ENCODE measurements at places on chromosomes 5 and 9.

- DNase-seq: no peak
These were observed 377.6 kb downstream of the DNAH5 start for GRCh38 chr5:13566871-13567339.

DNA sequence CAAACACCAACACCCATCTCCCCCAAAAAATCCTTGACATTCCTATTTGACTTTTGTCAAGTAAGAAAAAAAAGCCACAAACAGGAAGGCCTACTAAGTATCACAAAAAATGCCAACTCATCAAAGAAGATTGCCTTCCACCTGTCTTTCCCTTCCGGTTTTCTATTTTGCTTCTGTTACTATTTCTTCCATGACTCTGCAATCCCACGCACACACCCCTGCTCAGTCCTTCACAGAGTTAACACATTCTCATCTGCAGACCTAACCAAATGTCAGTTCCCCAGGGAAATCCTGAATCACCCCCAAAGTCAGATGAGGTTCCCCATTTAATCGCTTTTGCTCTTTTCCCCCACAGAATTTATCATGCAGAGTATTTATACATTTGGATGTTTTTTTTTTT is 15.1 kb downstream of the LPAR1 start:
- DNase-seq: no peak

- DNase-seq: peak; percentile 55
These were observed 251.4 kb upstream of the IL12B start for GRCh38 chr5:159581502-159582249.

DNA sequence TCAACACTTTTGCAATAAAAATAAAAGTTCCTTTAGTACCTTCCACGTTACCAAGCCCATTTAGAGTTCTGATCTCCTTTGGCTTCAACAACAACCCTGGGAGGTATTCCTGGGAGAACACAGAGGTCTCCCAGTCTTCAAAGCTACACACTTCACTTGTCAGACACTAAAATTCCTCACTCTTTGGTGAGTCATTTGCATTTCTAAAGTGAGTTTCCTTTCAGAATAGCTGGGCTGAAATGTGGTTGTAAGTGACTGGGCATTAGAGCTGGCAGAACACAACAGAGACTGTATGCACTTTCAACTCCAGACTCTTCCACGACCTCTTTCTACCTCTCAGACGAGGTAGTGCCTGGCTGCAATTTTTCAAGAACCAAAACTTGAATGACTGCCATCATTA is 11.5 kb upstream of the F2RL1 start:
- DNase-seq: no peak

DNA sequence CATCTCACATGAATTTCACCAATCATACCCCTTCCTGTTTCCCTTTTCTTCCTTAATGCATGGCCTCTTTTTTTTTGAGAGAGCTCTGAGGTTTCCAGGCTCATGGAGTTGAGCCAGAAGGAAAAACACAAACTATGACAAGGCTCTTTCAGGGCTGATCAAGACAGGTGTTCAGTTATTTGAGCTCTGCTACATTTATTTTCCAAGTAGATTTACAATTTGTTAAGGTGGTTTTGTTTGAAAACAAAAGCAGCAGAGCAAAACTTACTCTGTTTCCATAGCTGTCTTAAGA is 62.4 kb upstream of the IL7R start:
- DNase-seq: no peak

DNA sequence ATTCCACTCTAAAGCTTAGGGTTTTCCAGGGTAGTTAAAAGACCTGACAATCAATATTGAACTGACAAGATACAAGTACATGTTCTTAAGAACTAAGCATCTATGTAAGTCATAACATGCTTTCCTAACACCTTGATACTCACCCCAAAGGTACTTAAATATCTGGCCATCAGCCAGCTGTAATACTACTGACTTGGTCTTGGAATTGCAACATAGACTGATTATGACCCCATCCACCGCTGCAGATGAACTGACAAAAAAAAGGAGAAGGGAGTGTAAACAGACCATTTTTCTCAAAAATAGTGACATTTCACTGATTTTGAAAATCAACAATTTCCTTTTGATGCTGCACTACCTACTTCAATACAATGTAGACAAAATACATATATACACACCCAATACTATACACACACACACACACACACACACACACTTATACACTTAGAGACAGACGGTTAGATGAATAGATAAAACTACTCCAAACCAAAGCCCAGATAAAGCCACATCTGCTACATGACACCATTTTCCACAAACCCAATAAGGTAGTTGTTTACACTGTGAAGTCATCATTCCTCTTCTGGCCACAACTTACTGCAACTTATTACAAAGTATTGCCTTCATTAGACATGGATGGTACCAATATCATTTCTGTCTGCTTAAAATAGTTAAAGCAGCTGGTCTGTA is 30.4 kb downstream of the ELP1 start:
- no peak for DNase-seq

DNA sequence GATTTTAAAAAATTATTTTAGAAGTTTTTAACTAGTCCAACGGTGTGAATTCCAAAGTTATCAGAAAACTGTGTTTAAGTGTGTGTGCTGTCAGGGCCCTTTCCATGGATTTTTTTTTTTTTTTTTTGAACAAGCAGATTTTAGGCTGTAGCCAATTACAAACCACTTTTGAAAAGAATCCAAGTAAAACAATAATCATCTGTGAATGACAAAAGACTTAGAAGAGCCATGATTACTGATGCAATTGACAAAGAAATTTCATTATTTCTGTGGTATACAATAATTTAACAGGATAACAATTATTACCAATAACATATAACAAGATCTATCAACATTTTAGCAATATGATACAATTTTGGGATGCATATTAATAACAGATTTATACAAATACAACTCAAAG is 16.2 kb upstream of the PAIP1 start:
- no peak for DNase-seq

DNA sequence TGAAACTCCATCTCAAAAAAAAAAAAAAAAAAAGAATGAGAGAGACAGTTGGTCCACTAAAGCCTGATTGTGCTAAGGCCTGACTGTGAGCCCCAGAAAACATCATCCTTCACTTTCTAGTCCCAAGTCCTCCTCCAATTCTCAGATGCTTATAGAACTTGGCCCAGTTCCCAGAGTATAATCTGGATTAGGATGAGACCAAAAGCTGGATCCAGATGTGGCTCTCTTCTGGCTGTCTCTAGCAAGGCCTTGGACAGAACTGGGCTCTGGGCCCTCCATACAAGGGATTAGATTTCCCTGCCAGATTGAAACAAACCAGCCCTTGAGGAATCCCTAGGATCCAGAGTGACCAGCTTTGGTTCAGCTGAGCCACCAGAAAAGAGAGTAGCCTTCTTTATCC is 98.4 kb upstream of the ZNF366 start:
- no peak for DNase-seq

GRCh38 chr5:16671208-16671607 is 54.4 kb upstream of the RETREG1 start:
- DNase-seq: no peak

GRCh38 chr9:88418715-88419540 is 30.7 kb downstream of the SPIN1 start:
- DNase-seq: no peak

DNA sequence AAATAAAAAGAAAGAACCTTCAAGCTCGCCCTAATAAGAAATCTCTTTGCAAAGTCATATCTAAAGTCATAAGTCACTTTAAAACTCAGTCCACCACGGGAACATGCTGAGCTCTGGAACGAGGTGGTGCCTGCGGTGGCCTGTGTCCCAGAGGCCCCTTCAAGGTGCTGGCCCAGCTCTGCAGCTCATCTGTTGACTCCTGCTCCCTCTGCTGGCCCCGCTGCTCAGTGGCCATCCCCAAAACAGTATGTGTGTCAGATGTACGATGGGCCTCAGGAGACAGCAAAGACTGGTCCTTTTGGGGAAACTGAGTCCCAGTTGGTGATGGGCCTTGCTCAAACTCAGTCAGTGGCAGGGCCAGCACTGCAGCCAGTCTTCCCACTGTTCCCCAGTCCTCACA is 22.8 kb upstream of the FOXB2 start:
- peak; percentile 41 for DNase-seq

- DNase-seq: no peak
These were observed 62.4 kb downstream of the ZNF354C start for GRCh38 chr5:179122411-179123108.

- peak; percentile 11 for DNase-seq
These were observed 176.4 kb downstream of the XRCC4 start for GRCh38 chr5:83253720-83254119.

DNA sequence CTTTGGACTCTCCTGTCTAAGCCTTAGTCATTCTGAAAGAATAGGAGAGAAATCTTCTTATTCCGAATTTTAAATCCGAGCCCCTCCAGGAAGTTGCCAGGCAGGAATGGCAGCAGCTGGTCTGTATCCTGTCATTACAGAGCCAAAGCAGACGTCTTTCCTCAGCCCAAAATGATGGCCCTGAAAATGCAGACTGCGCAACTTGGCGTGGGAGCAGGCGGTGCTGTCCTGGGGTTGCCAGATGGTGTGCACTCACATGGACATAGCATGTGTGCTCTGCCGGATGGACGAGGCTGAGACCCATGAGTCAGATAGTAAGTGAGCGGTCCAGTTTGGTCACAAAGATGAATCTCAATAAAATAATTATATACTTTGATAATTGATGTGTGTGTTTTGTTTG is 410.4 kb downstream of the KCTD16 start:
- no peak for DNase-seq

- DNase-seq: no peak
These were observed 73.5 kb upstream of the MEGF10 start for GRCh38 chr5:127216898-127217675.

DNA sequence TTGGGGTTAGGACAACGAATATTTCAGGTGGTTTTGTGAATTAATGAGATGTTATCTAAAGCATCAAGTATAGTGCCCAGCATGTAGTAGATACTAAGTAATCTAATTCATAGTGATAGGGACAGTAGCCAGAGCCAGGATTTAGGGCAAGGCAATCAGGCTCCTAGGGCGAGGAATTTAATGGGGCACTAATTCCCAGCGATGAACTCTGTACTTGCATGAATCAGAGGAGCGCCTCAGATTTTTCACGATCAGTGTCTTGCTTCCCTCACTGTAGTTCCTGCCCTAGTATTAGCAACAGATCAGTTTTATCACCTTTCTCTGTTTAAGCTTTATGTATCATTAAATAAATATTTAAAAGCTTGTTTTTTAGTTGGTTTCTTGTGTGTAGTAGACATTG is 3.1 kb downstream of the AGGF1 start:
- no peak for DNase-seq

- DNase-seq: no peak
These were observed 218.2 kb upstream of the NUDT12 start for GRCh38 chr5:103780794-103781193.

DNA sequence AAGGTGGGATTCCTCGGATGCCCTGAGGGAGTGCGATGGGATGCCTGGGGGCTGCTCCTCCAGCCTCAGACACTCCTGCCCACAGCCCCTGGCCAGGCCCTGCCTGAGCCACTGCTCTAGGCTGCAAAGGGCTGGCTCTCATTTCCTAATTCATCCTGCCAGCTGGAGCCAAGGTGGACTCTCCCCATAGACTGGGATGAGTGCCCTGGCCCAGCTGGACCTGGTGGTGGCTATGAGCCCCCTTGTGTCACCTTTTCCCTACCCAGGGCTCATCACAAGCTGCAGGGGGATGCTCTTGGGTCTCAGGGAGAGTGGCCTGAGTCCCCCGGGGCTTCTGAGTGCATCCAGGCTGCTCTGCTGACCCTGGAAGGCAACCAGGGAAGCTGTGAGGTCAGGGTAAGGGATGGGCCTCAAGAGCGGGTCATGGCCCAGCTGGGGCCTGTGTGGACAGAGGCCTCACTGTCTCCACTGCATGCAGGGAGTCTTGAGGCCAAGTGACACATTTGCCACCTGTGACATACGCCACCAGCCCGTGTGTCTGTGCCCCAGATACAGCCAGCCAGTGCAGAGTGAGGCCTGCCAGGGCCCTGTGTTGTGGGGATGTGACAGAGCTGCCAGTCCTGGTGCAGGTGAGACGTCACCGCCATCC is 102.7 kb upstream of the IER5L start:
- DNase-seq: peak; percentile 61

DNA sequence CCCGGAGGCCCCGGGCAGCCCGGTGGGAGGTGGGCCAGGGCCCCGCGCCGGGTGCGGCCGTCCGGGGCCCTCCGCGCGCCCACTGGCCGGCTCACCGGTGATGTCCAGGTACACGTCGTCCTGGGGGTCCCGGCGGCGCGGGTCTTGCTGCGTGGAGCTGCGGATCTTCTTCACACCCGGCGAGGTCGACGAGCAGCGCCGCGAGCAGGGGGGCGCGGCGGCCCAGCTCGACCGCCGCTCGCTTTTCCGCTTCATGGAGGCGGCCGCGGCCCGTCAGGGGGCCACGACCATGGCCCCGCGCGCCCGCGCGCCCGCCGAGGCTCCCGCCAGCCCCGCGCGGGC is 548 bp downstream of the CDC14B start:
- DNase-seq: no peak

- DNase-seq: peak; percentile 16
These were observed 106.9 kb downstream of the GABRG2 start for GRCh38 chr5:162174358-162174974.
